DMS 273 treated with DMSO at 0.1 percent for 48 hours (cell line): ENCODE measurements at places on chromosomes 12 and 14.

GRCh38 chr14:71620401-71620800 is 311.8 kb upstream of the RGS6 start:
- DNase-seq, result no peak

- DNase-seq, result no peak
Observed at GRCh38 chr12:77788231-77789168, 42.2 kb upstream of the NAV3 start.

- DNase-seq, result peak; percentile 47
Observed at GRCh38 chr14:67480011-67480410, 8.5 kb downstream of the TMEM229B start.

GRCh38 chr12:114291389-114292060 is 114.4 kb downstream of the TBX5 start:
- no peak for DNase-seq

GRCh38 chr12:70399311-70399710 is 33.2 kb downstream of the KCNMB4 start:
- DNase-seq, result no peak

GRCh38 chr12:132717011-132717410 is 6.4 kb downstream of the PGAM5 start:
- no peak for DNase-seq

DNA sequence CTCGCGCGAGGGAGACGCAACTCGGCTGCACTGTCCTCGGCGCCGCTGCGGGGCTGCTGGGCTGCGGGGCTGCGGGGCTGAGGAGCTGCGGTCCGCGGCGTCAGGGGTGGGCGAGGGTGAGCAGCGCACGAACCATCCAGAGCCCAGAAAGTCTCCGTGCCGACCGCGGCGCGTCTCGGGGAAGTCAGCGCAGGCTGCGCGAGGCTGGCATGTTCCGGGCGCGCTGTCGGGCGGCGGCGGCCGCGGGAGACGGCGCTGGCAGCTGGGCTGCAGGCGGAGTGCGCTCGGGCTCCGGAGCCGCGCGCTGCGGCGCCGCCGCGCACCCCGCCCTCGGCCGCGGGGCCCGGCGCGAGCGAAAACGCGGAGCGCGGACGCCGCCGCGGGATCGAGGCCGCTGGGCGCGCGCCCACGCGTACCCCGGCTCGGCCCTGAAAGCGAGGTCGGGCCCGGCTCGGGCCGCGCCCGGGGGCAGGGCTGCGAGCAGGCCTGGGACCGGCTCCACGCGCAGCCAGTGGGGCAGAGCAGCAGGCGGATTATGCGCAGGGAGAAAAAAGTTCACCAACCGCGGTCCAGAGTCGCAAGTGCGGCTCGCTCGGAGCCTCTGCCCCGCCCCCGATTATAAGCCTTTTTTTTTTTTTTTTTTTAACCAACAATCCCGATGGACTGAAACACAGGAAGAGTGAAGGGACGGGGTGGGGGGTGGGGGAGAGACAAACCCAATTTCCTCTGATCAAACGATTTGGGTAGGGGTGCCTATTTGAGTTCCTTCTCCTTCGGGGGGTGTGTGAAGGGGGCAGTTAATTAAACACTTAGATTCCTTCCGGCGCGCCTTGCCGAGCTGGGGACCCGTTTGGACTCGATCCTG is at the start of gene PRICKLE1:
TSS of gene PRICKLE1 (minus strand) at position 282 of the 865 bp plus-strand sequence. CDS start 117,230 bp downstream, outside the sequence.
- DNase-seq, result no peak

DNA sequence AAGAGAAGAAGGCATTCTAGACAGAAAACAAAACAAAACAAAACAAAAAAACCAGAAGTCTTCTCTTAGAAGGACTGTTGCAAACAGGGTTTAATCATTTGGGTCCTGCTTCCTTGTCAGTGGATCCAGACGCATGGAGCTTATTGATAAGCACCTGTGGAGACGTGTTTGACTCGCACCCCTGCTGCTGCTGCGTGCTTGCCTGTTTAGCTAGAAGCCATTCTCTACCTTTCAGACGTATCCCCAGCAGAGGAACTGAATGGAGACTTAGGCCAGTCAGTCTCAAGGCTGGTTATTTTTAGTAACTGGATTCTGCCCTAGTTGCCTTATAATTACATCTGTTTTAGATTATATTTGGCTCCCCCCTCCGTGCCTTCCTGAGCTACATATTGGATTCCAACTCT is 186.1 kb upstream of the EEA1 start:
- no peak for DNase-seq
